ENCODE measurements at places on chromosomes 16 and 17.

- no peak for DNase-seq
These were observed 52.7 kb upstream of the SLC25A19 start for GRCh38 chr17:75341784-75342486.

GRCh38 chr17:4968486-4969046, 949 bp upstream of the SPAG7 start:
- DNase-seq: no peak

DNA sequence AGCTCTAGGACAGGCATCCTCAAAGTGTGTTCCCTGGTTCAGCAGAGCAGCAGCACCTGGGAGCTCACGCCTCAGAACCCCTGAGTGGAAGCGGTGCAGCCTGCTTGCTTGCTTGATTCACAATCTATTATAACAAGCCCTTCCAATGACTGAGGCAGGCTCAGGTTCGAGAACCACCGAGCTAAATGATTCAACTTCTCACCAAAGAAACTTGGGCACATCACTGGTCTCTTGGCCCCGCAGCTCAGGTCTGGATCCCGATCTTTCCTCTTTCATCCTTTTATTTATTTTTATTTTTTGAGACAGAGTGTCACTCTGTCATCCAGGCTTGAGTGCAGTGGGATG, 24.5 kb downstream of the CLUH start:
- no peak for DNase-seq

DNA sequence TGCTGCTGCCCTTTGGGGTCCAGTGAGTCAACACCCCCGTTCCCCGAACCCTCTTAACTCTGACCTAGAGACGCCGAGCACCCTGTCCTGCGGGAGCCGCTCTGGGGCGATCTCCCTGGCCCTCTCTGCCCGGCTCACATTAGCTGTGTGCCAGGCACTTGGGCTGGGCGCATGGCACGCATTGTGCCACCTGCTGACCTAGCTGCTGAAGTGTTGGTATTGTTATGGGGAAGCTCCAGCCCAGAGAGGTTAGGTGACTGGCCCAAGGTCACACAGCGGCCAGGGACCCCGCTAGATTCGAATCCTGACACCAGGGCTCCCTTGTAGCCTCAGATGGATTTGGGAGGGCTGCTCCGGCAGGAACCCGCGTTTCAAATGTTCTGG, 1.1 kb downstream of the HSD17B1 start:
- DNase-seq: no peak

GRCh38 chr17:1142561-1142971, 37.2 kb downstream of the ABR start:
- no peak for DNase-seq

DNA sequence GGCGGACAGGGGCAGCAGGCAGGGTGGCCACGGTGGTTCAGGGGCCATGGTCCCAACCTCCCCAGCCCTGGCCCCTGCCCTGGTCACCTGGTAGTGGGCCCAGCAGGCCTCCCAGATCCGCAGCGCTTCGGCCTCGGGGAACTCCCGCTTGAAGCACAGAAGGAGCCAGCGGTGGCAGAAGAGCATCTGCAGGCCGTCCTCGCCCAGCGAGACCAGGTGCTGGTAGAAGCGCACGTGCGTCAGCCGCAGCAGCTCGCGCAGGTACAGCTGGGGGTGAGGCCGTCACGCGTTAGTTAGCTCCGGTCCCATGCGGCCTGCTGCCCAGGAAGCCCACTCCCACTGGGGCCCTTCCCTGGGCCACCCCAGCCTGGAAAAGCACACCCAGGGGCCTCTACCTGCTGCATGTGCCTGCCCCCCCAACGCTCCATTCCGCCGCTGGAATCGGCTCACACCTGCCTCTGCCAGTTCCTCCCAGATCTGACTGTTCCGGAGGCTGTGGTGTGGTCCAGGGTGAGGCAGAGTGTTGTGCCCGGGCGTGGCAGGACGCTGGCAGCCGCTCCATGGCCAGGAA, 90.8 kb downstream of the TBC1D16 start:
- DNase-seq: no peak

DNA sequence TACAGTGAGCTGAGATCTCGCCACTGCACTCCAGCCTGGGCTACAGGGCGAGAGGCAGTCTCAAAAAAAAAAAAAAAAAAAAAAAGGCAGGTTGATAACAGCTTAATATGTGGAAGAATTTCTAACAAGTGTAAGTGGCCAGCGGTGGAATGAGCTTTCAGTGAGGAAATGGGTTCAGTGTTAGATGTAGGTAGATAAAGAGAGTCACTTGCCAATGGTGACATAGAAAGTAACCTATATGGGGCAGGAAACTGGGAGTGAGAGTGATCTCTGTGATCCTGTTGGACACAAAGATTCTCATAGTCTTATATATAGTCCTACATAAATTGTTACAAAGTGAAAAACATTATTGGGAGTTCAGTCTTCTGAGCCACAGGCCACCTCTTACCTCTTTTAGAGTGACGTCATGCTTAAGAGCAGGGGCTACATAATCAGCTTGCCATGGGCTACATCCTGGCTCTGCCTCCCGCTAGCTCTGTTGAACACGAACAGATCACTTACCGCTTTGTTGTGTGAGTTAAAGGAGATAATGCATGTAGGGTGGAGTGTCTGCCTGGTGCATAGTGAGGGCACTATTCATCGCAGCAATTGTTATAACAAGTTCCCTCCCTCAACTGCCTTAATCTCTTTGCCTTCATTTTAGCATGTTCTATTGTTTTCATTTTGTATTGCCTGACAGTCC, 110.2 kb upstream of the ELAC2 start:
- DNase-seq: no peak

DNA sequence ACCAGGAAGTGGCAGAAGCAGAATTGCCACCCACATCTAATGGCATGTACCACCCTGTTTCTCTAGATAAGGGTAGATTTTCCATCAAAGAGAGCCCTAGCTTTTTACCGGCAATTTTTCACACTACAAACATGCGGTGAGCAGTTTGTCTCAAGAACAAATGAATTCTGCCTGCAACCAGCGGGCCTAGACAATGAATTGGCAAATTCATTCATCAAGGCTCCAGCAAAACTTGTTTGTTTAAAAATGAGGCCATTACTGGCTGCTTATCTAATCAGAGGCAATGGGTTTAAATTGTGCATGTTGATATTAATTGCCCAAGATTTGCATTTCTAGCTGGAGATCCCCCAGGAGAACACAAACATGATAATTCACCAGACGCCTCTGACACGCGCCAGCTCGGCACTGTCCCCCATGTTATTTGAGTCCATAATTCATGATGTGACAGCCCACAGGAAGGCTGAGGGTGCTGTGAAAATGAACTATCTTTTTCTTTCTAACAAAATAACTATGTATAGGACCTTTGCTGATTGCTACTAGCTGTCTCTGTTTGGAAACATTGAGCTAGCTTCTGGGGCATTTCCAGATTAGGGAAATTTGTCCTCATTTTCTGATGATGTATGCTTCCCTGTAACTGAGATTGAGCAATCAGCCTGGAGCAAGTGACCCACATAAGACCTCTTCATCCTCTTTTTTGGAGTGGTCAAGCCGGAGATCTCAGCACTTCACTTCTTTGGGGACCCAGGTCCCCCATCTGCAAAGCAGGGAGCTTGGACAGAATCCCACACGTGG, 80.8 kb downstream of the CNGB1 start:
- DNase-seq: no peak

DNA sequence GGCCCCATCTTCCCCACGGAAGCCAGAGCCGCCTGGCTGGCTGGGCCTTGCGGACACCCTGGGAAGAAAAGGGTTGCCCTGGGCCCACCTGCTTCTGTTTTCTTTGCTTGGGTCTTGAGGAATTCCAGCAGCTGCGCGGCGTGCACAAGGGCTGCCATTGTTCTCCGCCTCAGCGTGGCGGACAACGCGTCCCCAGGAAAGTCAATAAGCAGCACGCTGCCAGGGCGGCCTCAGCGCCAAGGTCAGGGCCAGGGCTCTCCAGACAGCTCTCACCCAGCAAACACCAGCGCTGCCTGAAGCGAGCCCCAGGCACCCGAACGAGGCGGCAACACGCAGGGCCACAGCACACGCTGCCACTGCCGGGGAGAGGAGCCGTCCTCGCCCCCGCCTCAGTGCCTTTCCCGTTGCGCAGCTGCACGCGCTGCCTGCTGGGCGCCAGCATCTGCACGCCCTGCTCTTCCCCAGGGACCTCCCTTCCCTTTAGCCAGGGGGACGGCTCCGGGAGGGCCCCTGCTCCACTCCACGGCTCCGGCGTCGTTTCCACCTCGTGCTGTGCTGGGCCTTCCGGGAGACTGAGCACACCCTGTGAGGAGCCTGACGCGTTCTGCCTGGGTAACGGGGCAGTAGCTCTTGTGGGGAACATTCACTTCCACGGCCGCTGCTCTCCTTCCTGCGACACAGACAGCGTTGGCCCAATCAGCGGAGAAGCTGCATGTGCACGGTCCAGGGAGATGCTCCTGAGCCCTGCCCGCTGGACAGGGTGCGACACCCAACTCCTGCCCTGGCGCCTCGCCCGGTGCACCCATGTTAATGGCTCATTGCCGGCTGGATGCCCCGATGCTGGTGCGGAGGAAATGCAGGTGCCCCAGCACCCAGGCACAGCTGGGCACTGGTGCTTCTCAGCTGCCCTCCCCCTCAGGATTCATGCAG, 57.8 kb downstream of the LMF1 start:
- no peak for DNase-seq

- DNase-seq: no peak
These were observed 35.1 kb downstream of the MARF1 start for GRCh38 chr16:15607700-15608396.

GRCh38 chr17:44598329-44598728, 41.0 kb downstream of the FZD2 start:
- no peak for DNase-seq

DNA sequence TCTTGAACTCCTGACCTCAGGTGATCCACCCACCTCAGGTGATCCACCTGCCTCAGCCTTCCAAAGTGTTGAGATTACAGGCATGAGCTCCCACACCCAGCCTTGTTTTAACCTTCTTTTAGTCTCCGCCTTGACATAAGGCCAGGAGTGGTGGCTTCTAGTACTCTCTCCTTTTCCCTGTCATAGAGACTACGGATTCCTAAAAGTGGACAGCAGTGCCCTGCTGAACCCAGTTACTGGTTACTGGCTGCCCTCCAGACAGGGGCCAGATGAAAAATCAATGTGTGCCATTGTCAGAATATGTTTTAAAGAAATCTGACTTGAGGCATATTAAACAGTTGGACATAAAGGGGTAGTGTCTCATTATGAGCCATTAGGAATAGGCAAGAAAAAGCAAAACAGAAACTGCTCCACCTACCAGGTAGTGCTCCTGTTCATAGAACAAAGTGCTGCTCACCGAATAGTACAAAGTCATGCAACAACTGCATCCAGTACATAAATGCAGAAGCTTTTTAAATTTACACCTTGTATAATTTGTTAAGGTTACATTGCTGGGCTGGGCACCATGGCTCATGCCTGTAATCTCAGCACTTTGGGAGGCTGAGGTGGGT, 32.1 kb downstream of the TRIM25 start:
- no peak for DNase-seq

- DNase-seq: no peak
These were observed 25.0 kb upstream of the BCAS3 start for GRCh38 chr17:60652454-60653247.

DNA sequence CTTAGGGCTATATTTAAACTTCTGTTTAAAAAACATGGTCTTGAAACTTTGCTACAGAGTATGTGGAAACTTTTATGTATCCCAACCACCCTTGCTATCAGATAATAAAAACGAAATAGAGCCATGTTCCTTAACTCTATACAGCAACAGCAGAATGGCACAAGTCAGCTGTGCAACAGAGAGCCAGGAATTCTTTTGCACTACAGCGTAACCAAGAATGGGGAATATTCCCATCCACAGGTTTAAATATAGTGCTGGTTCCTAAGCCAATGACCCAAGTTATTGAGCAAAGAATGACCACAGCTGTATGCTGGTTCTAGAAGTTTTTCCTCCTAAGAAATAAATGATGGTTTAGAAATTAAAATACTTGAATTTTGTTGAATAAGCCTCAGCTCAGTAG, 33.1 kb downstream of the SETD6 start:
- no peak for DNase-seq

- peak; percentile 46 for DNase-seq
These were observed 209.7 kb downstream of the RBFOX3 start for GRCh38 chr17:79400989-79401703.

DNA sequence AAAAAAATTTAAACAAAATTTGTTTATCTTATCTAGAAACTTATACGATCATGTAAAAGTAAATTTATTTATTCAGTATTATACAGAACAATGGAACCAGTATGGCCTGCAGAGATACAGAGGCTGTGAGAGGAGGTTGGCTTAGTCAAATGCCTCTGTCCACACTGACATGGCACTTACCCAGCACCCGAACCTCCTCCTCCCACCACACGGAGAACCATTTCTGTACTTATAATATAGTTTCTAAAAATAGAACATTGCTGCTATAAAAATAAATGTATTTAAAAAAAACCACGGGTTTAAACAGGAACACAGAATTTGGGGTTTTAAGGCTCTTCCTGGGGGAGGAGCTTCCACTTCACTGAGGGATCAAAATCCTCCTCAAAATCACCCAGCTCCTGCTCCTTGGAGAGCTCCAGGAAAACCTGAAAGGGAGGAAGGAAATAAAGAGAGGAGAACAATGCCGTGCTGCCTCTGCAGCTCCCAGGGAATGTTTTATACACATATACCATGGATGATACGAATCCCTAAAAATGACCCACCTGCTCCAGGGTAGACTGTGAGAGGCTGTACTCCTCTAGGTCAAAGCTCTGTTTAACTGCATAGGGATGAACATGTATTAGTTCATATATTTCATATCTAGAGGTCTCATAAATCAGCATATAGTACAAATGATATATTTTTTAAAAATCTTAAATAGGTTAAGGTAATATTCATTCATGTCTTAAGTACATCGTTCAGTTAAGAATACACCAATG, 87.3 kb downstream of the ABCA8 start:
- no peak for DNase-seq

DNA sequence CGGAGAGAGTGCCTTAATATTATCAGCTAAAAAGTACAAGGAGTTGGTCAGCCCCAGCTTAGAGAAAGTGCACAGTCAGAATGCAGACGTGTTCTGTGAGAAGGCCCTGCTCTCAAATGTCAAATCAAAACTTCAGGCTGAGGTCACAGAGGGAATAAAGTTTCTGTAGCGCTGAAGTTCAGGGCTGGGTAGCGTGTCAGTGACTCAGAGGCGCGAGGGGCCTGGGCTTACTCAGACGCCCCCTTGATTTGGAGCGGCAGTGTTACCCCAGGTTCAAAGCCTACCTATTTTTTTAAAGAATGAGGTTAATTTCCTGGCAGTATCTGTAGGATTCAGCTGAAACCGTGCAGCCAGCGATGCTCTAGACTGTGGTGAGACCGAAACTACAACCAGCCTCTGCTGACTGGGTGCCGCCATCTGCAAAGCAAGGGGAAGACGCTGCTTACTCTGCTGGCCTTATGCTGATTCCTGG, 4.8 kb downstream of the CIAO3 start:
- no peak for DNase-seq

- DNase-seq: no peak
These were observed 4.1 kb downstream of the DECR2 start for GRCh38 chr16:405548-406506.

All from renal cortex interstitium (tissue), 15 donors.